SW480 (cell line): ENCODE measurements at places on chromosomes 3 and 15.

DNA sequence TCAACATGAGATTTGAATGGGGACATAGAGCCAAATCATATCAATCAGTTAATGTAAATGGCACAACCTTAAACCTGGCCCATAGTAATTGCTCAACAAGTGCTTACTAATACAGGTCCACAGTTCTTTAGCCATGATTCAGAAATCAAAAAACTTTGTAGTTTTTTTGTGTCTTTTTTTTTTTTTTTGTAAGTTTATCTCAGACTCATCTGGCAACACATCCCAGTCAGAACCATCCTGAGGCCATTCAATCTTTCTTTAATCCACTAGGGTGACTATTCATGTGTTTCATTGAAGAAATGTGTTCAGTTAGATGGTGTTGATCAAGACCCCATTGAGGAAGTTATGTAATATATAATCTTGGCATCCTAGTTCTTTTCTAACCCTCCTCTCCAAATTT lies 65.4 kb downstream of the ABI3BP start:
- DNase-seq = no peak

DNA sequence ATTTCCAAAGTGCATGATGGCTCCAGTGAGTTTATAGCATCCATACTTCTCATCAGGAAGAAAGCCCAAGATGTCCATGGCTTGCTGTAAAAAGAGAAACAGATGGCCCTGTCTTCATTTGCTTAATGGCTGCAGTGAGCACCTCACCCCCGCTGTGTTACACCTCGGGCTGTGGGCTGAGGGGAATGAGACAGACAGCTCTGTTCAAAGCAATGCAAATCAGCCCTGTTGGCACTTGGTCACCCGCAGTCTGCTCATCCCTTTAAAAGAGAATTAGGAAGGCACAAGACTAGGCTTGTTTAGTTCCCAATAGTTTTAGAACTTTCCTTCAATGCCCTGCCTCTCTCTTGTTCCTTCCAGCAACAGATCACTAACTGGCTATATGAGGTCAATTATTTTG lies 25.2 kb downstream of the MYH15 start:
- DNase-seq = no peak

- no peak for DNase-seq
Observed at GRCh38 chr3:177822681-177823096, 625.4 kb upstream of the TBL1XR1 start.

DNA sequence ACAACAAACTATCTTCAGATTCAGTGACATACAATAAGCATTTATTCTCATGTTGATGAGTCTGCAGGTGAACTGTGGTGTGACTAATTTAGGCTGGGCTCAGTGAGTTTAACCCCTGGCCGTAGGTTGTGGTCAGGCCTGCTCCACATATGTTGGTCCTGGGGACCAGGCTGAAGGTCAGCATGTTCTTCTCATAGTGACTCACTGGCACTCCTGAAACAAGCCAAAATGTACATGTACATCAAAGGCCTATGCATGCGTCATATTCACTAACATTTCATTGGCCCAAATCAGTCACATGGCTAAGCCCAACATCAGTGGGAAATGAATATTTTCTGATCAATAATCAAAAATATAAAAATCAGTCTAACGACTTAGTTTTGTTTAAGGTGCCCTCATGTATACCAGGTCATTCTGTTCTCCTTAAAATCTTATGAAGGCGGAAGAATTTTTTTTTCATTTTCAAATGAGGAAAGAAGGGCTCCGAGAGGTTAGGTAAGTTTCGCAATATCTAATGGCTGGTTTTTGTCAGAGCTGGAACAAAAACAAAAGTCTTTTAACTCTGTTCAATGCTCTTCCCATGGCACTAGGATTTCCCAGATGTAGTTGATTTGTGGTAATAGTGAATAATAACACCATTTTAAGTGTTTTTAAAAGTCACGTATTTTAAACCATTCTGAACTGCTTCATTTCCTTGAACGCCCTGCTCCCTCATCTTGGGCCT lies 148.5 kb downstream of the MFSD1 start:
- DNase-seq = peak; percentile 20
